ENCODE measurements at places on chromosomes 2 and 18. TPM values are rescaled to one million over a fixed set of nuclear protein-coding genes. Genes with fewer than 3 reads are reported as not detected.
A peak's percentile ranks its signal among the peaks of the same experiment; 100 is the strongest.

DNA sequence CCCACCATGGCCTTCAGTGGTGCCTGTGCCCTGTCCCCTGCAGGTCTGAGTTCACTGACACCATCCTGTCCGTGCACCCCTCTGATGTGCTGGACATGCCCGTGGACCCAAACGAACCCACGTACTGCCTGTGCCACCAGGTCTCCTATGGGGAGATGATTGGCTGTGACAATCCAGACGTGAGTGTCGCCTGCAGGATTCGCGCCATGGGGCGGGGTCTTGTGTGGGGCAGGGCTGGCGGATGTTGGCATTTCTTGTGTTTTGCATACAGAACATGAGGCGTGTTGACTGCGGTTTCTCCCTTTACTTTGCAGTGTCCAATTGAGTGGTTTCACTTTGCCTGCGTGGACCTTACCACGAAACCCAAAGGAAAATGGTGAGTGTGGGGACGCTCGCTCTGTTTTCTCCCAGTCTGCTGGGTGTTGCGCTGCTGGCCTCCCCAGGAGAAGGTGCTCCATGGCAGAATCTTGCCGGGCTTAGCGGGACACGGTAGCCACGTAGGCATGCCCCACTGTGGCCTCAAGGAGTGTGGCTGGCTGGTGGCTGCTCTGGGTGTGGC lies 11.5 kb upstream of the D2HGDH start:
- DNase-seq = no peak

GRCh38 chr2:1811258-1811970 lies 67.1 kb upstream of the PXDN start:
- no peak for DNase-seq

Gene SIX3
- total RNA-seq = 0.25 TPM

Gene IL1R1
- total RNA-seq = 0.52 TPM

Gene IL36B
- total RNA-seq = not detected

Gene CRYBA2
- not detected for total RNA-seq

DNA sequence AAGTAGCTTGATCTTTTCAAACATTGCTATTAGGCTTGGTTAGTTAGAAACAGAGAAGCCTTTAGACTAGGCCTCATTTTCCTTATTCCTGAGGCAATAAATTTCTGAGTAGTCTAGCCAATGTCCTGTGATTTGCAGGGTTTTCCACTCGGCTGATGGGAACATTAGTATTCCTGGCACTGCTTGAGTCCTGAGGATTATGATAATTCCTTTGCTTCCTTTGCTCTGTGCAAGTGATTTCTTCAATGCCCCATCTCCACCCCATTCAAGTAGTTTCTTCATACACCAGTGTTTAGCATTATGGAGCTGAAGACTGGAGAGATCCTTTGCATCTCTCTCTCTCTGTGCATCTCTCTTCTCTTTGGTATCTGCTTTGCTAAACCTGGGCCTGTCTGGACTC lies 14.3 kb upstream of the SLC4A10 start:
- DNase-seq = no peak

GRCh38 chr2:3940661-3941060 lies 237.3 kb downstream of the DCDC2C start:
- DNase-seq = no peak

Gene MARCHF4
- total RNA-seq = not detected

Gene GALNT13
- total RNA-seq = not detected

DNA sequence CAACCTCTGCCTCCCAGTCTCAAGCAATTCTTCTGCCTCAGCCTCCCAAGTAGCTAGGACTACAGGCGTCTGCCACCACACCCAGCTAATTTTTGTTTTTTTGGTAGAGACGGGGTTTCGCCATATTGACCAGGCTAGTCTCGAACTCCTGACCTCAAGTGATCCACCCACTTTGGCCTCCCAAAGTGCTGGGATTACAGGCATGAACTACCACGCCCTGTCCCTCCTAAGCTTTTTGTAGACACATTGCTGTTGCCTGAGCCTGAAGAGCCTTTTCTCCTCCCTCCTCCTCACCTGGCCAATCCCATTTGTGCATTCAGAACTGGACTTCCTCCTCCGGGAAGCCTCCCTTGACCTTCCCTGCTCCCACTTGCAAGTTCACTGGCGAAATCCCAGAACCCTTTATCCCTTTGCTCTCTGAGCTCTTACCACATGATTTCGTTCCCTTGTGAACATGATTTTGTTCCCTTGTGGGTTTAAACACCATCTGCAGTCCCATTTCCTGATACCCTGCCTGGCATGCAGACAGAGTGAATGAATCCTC lies 2.6 kb downstream of the C2orf72 start:
- no peak for DNase-seq

DNA sequence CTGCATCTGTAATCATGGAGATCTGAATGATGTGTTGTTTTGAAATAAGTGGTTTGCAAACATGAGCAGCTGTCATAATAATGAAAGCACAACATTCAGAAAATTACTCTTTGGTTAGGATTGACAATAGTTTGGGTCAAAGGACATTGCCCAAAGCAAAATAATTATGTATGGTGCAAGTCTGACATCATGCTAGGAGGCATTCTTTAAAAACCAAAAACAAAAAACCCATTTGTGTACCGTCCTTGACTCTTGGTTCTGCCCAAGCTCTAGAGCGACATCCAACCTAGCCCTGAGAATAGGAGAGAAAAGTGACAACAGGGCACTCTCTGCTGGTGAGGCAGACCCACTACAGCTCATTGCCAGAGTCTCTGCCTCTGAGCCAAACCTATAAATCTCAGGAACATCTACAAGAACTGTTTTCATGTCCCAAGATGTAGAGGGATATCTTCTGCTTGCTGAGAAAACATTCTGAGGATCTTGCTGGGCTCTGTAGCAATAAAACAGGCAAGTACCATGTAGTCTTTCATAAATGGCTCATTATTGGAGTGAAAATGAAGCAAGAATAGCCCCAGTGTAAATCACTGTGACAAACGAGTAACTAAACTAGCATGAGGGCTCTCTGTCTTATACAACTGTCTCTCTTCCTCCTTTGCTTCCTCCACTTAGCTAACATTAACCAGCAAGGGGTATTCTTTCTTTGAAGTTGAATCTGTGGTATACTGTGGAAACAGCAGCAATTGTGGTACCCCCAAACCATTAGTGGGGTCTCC lies 266.8 kb upstream of the CXCR4 start:
- peak; percentile 48 for DNase-seq

GRCh38 chr18:3037423-3037915 lies 24.5 kb upstream of the LPIN2 start:
- DNase-seq = no peak

GRCh38 chr18:74142252-74142651 lies 5.4 kb downstream of the FBXO15 start:
- DNase-seq = no peak

DNA sequence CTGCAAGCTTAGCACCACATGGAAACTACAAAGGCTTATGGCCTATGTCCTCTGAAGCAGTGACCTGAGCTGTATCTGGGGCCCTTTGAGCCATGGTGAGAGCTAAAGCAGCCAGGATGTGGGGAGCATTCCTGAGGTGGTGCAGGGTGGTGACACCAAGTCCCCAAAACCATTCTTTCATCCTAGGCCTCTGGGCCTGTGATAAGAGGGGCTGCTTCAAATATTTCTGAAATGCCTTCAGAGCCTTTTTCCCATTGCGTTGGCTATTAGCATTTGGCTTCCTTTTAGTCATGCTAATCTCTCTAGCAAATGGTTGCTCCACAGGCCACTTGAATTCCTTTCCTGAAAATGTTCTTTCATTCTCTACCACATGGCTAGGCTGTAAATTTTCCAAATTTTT lies 13.4 kb downstream of the CCDC150 start:
- no peak for DNase-seq

- no peak for DNase-seq
These were observed 172.6 kb downstream of the PRPF40A start for GRCh38 chr2:152544638-152545037.

DNA sequence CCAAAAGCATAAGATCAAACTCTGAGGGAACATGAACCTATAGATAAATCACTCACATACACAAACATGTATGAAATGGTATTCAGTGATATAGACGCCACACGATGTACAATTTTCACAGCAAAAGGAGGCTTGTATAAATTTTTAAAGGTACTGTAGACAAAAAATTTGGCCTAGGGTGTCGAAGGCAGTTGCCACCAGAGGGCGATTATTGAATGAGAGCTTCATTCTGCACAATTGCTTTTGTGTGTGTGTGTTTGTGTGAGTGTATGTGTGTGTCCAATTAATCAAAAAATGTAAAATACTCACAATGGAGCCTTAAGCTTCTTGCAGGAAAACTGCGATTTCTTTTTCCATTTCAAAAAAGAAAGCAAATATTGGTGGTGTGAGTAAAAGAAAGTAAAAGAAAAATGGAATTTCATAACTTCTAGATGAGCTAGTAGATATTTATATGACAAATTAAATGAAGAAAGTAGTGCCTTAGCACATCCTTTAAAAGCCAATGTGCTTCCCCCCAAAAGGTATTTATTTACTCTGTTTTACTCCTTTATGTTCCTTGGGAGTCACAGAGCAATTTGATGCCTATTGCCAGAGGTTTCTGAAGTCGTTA lies 800.1 kb downstream of the SATB2 start:
- no peak for DNase-seq

Gene TSPYL6
- not detected for total RNA-seq

DNA sequence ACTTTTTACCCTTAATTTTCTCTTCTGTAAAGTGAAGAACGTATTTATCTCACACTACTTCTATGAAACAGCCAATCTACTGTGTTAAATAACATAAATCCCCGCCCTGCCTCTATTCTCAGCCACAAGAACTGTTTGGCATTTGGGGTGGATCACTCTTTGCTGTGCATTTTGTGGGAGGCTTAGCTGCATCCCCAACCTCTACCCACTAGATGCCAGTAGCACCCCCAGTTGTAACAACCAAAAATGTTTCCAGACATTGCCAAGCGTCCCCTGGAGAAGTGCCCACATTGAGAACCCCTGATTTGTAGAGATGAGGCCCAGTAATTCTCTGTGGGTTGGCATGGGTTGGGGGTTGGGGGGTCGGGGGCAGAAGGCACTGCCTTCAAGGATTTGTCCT lies 94.7 kb upstream of the BOD1L2 start:
- DNase-seq = no peak

Measured in activated T-helper 2 cell treated with anti-CD3 and anti-CD28 coated beads, Interferon-gamma antibody, Interleukin-2, Interleukin-4, amounts not matched to agents 10 μg/mL and 5 μg/mL and 100 μg/mL, durations not matched to agents 14 hours and 24 hours and 36 hours (primary cell).